ENCODE measurements at places on chromosomes 5 and 9.

- DNase-seq, result no peak
- H3K4me3 ChIP-seq, result peak overlapping the region; percentile 55
- H3K27ac ChIP-seq, result peak overlapping the region; percentile 51
Measured at GRCh38 chr9:15426019-15426418, 3.3 kb downstream of the SNAPC3 start.

DNA sequence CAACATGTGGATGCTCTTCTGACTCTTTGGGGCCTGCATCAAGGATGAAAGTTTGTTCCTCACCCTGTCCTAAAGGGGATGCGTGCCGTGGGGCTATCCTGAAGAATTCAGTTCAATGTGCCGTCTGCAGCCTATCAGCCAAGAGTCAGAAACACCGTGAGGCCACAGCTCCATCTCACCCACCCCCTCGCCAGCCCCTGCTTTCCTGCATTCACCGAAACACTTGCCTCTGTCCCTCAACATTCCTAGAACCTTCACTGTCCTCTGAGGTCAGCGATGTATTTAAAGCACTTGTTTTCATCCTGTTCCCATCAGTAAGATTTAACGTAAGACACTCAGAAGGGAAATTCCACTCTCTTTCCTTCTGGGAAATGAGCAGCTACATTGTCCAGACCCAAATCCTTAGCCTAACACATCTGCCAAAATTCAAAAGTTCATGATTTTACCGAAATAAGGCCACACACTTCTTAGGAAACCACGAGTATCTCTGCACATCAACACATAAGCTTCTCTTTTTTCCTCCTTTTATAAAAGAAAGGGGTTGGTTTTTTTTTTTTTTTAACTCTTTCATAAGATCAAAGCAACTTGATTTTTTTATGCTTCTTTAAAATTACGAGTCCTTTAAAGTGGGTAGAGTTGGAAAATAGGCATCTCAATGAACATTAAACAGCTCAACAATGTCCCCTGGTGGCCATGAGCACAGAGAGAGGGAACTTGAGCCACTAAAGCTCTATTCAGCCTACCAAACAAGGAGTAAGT is 100.7 kb downstream of the SUSD1 start:
- peaks cover 79% of the 10 kb centered on the region for H3K4me1 ChIP-seq
- no peaks in the 10 kb centered on the region for H3K27me3 ChIP-seq
- H3K36me3 ChIP-seq, result no peaks in the 10 kb centered on the region
- DNase-seq, result peak; percentile 25

- H3K27me3 ChIP-seq, result no peaks in the 10 kb centered on the region
- no peak for DNase-seq
- no peaks in the 10 kb centered on the region for H3K4me1 ChIP-seq
- H3K27ac ChIP-seq, result no peak overlapping the region
- no peaks in the 10 kb centered on the region for H3K36me3 ChIP-seq
Measured at GRCh38 chr5:111392181-111392580, 120.2 kb downstream of the STARD4 start.

- no peaks in the 10 kb centered on the region for H3K4me1 ChIP-seq
- DNase-seq, result no peak
- peaks cover 16% of the 10 kb centered on the region for H3K27me3 ChIP-seq
- H3K4me3 ChIP-seq, result no peak overlapping the region
- H3K27ac ChIP-seq, result no peak overlapping the region
- no peaks in the 10 kb centered on the region for H3K36me3 ChIP-seq
Measured at GRCh38 chr5:180739271-180739670, 587 bp downstream of the OR2Y1 start.

GRCh38 chr5:157602505-157602904 is 26.9 kb upstream of the ADAM19 start:
- peak overlapping the region; percentile 83 for H3K27ac ChIP-seq
- no peaks in the 10 kb centered on the region for H3K27me3 ChIP-seq
- peaks cover 85% of the 10 kb centered on the region for H3K4me1 ChIP-seq

- H3K27me3 ChIP-seq, result no peaks in the 10 kb centered on the region
- H3K36me3 ChIP-seq, result no peaks in the 10 kb centered on the region
- H3K4me3 ChIP-seq, result peak overlapping the region; percentile 39
- peak overlapping the region; percentile 84 for H3K27ac ChIP-seq
- no peak for DNase-seq
Measured at GRCh38 chr9:127277770-127278169, 13.2 kb downstream of the GARNL3 start.

DNA sequence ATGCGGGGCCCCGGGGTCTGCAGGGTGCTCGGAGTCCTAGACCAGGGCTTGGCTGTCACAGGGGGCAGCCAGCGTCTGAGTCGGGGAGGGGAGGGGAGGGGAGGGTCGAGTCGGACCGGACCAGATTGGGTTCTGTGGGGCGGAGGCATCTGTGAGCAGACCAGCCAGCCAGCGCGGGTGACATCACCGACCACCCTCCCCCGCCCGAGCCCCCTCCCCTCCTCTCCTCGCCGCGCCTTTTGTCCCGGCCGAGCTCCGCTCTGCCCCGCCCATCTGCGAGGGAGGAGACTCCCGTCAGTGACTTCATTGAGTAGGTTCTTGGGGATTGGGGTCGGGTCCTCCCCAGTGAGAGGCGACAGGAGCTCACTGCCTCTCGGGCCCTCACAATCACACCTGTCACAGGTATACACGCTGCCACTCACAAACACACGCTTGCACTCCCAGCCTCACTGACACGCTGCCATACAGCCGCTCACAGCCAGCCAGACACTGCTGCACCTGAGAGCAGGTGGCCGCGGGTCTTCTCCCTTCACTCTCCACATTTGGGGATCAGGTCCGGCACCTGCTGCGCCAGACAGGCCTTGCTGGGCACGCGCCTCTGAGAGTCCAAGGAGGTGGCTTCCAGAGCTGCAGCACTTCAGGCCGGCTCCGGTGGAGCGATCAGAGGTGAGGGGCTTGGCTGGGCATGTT is 546 bp downstream of the DNAJB5 start:
- H3K27me3 ChIP-seq, result peaks cover 2% of the 10 kb centered on the region
- peaks cover 74% of the 10 kb centered on the region for H3K4me1 ChIP-seq
- peak overlapping the region; percentile 35 for H3K27ac ChIP-seq
- peak overlapping the region; percentile 97 for H3K4me3 ChIP-seq
- peaks cover 6% of the 10 kb centered on the region for H3K36me3 ChIP-seq

GRCh38 chr5:111887706-111888105 is 130.7 kb upstream of the NREP start:
- H3K27ac ChIP-seq, result no peak overlapping the region
- H3K36me3 ChIP-seq, result no peaks in the 10 kb centered on the region
- H3K4me1 ChIP-seq, result no peaks in the 10 kb centered on the region
- no peaks in the 10 kb centered on the region for H3K27me3 ChIP-seq
- no peak for DNase-seq

Measured in activated B cell treated with CpG ODN at 0.5 μM for 24 hours (primary cell).